Kasumi-1 (cell line): ENCODE measurements at places on chromosomes 11 and 22.

DNA sequence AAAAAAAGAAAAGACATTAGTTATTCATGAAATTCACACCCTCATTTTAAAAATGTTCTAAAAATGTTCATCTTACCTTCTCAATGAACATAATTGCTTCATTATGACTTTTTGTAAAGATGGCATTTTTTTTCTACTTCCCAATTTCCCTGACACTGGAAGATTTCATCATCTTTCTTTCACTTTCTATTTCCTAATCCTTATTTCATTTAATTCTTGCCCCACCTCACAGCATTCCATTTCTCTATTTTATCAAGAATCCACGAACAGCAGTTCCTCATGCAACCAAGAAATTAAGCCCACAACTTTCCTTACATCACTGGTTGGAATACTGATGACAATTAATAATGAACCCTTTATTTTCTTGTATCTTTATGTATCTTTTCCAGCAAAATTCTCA is 1.9 kb downstream of the PATL1 start:
- no peak for DNase-seq

DNA sequence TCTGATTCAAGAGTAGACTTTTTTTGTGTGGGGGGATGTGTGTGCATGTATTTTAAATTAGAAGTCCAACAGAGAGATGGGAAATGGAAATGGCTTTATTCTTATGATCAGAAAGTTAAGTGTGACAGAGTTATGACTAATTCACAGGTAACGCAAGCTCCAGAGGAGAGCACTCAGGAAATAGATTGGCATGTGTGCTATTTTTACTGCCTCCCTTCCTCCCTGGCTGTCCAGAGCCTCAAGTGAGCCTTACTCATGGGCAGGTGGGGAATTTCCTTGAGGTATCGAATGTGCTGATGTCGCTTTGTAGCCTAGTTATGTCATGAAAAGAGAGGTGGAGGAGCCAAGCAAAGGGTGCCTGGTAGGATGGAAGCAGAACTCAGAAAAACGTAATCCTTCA is 70.3 kb upstream of the BDNF start:
- DNase-seq, result no peak

- DNase-seq, result no peak
Observed at GRCh38 chr11:34331329-34331728, 26.5 kb downstream of the ABTB2 start.

- no peak for DNase-seq
Observed at GRCh38 chr11:6481924-6482275, 599 bp downstream of the TIMM10B start.

DNA sequence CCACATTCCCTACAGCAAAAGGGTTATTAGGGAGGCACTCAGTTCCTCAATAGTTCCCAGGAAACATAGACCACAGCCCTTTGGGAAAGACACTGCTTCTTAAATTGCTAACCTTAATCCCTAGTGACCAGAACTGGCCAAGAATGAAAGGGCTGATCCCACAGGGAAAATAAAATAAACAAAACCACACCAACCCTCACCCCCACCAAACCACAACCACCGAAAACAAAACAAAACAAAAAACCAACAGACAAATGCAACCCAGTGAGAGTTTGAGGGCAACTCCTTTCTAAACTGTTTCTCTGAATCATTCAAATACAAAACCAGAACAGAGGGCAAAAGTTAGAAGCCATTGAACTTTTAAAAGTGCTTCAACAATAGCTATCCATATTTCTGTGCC is 57.2 kb downstream of the NAV2 start:
- DNase-seq, result no peak

DNA sequence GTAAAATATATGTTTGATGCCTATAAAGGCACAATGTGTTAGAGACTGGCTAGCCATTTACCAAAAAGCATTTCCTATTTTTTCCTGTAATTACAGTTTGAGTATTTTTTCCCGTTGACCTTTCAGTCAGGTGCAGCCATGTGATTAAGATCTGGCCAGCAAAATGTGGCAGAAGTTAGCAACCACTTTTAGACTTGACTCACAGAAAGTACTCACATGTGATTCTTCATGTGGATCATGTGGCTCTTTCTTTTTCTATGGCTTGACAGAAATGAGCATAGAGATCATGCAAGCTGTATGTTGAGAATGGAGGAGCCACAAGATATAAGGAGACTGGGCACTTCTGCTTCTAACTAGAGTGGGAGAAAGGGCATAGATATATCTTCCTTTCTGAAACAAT is 27.3 kb upstream of the RAB38 start:
- DNase-seq, result no peak

DNA sequence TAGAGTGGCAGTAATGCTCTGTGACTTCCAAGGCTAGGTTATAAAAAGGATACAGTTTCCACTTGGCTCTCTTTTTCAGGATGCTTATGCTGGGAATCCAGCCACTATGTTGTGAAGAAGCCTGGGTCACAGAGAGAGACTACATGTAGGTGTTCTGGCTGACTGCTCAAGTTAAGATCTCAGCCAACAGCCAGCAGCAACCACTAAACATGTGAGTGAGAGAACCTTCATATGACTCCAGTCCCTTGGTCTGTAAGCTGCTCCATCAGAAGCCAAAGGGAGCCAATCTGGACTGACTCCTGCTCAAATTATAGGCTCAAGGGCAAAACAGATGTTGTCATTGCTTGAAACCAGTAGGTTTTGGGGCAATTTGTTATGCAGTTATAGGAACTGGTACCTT is 162.7 kb downstream of the MAML2 start:
- no peak for DNase-seq

DNA sequence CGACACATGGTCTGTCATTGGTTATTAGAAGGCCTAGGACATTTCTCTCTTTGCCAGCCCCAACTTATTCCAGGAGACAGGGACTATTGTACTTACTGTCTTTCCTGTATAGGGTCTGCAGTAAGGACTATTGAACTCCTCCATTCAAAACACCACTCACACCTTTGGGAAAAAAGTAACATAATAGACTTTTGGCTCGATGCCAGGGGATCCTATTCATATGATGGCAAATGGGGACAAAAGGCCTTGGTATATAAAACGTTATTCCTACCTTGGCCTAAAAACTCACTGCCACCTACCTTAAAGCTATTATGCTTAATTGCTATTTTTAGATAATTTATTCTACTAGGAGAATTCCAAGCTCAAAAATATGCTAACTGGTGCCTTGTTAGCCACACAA is 6.3 kb upstream of the NDUFC2 start:
- no peak for DNase-seq

DNA sequence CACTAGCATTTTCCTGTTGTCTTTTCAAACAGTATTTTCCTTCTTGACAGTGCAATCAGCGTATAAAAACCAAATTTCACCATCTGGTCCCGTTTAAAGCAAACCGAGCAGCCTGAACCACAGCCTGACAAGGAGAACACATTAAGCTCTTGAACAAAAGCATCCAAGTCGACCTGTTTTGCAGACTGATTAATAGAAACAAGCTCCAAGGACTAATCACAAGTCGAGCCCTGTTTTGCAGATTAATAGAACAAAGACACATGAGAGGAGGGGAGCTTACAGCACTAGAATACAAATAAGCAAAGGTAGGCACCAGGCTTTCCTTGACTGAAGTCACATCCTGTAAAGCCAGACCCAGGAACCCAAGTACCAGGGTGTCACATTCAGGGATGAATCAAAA is 104.8 kb downstream of the MPPED2 start:
- DNase-seq, result no peak

DNA sequence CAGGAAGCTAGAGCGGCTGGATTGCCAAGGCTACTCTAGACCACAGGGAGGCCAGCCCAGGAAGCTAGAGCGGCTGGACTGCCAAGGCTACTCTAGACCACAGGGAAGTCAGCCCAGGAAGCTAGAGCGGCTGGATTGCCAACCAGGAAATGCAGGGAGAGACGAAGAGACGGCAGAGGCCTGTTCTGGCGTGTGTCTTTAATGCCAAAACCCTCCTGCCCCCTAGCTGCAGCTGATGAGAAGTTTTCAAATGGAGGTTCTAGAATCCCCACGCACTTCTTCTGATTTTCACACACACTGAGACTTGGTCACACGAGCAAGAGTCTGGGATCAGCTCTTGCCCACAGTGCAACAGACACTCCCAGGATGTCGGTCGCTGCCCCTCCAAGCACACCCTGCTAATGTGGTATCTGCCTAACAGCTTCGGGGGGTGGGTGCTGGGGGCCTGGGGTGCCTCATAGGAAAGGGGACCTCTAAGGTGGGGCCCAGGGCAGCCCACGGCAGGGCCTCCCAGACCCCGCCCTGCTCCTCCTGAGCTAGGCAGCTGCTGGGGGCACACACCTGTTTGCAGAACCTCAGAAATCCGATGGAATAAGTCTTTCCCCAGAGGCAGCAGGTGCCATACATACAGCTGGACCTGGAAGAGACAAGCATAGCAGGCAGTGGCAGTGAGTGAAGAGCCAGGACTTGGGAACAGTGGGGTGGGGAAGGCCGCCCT is 28.5 kb downstream of the MAFF start:
- peak; percentile 76 for DNase-seq

- no peak for DNase-seq
Observed at GRCh38 chr11:113685654-113686359, 20.3 kb downstream of the TMPRSS5 start.
